ENCODE measurements at places on chromosomes 4 and X.

GRCh38 chr4:154946113-154946512, 165.0 kb downstream of the RBM46 start:
- no peak for DNase-seq

- DNase-seq = no peak
These were observed 19.3 kb downstream of the PPP2R2C start for GRCh38 chr4:6452897-6453687.

DNA sequence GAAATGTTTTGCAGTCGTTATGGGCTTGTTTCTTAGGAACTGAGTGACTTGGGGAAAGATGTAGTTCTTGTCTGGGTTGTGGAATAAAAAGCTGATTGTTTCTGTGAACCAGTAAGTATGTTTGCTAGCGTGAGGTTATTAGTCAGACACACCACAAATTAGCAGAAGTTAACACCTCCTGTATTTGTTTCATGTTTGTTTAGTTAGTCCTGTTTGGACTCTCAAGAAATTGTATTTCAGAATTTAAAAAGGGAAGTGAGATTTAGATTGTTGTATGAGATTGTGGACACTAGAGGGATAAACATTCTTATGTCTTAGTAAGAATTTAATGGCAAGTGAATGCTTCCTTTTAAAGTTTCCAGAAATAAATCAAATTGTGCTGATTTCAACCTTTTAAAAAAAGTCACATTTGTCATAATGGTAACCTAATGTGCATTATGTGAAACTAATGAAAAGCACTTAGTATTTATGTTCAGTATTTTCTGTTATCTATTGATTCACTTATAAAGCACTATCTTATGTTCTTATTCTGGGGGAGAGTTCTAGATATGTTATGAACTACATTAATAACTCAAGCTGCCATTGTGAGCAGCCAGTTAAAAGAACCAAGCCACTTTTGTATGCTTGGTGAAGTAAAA, 25.6 kb downstream of the ATP10D start:
- DNase-seq = no peak

DNA sequence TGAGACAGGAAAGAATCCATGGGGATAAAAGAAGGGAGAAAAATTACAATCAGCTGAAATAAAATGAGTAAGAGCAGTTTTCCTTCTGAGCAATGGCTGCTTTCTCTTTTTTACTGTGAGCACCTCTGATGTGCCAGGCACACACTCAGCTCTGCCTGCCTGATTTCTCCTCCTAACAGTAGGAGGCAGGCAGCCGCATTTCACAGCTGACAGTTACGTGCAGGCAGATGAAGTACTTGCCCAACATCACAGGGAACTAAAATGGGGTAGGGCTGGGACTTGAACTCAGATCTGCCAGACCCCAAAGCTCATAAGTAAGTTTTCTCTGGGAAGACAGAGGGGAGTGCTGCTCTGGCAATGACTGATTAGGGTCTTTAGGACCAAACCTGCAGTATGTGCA, 54.6 kb downstream of the C4orf50 start:
- DNase-seq = no peak

- DNase-seq = no peak
These were observed 82.2 kb upstream of the PRPS2 start for GRCh38 chrX:12709047-12709446.

GRCh38 chrX:129613596-129613995, 41.2 kb downstream of the APLN start:
- no peak for DNase-seq

DNA sequence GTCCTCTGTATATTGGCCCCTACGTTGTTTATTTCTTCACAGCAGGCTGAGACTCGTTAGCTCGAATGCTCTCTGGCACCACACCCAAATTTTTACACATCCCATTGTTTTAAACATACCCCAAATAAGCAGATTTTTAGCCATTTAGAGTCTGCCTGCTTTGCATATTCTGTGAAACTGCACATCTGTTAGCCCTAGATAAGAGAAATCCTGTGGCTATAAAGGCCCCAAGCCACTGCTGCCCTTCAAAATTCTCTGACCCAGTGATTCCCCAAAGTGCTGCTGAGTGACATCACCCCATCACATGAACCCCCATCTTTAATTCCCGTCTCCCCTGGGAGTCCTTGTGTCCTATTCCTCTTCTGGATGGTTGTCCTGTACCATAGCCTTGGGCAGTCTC, 20.8 kb downstream of the TEX13C start:
- no peak for DNase-seq

GRCh38 chr4:94974773-94975172, 217.0 kb downstream of the BMPR1B start:
- DNase-seq = no peak

GRCh38 chr4:8427761-8428287, 12.7 kb downstream of the ACOX3 start:
- no peak for DNase-seq

GRCh38 chr4:130054908-130055307, 959.0 kb downstream of the C4orf33 start:
- no peak for DNase-seq

DNA sequence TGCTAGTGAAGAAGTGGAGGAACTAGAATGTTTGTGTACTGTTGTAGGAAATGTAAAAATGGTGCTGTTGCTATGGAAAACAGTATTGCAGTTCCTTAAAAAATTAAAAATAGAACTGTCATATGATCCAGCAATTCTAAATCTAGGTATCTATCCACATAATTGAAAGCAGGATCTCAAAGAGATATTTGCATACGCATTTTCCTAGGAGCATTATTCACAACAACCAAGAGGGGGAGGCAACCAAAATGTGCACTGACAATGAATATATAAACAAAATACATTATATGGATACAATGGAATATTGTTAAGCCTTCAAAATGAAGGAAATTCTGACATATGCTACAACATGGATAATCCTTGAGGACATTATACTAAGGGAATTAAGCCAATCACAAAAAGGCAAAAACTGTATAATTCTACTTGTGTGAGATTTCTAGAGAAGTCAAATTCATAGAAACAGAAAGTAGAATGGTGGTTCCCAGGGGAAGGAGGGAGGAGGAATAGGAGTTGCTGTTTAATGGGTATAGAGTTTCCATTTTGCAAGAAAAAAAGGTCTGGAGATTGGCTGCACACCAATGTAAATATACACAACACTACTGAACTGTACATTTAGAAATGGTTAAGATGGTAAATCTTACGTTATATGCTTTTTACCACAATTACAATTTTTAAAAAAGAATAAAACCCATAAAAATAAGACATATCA, 35.6 kb upstream of the KCNE5 start:
- no peak for DNase-seq

DNA sequence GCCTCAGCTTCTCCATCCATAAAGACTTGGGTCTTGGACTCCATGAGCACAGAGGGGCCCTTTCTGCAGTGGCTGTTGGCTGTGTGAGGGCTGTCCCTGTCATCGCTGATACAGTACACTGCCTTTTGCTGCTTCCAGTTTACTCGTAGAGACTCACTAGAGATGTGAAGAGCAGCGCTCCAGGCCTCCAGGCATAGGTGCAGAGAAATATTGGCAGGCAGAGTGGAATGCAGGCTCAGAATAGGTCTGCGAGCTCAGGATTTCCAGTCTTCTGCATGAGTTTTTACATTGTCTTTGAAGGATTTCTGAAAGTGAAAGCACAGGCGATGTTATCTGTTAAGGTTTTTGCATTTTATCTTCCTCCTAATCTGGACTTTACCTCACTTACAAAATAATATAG, 97.4 kb downstream of the AASDH start:
- DNase-seq = no peak

DNA sequence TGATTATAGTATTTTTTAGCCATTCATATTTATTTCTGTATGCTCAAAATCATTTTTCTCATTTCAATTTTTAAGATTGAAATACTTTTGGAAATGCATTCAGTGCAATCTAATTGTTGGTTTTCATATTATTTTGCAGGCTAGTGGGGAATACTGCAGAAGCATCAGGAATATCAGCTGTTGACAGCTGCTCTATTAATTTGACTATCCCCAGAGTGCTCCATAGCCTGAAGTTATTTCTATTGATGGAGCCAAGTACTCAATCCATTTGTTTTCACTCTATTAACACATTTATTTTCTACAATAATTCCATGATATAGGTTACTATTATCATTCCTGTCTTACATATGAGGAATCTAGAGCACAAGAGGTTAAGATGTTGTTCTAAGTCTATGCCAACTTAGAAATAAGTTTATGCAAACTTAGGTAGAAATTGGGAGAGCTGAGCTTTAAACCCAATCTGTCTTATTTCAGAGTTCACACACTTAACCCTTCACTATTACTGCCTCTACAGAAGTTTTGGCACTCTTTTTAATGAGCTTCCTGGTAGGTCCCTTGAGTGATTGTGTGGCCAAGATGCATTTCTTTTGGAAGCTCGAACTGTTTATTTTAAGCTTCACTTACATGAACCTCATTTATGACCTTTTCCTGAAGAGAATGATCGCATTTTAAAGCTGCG, 65.6 kb upstream of the PCDH18 start:
- DNase-seq = no peak

GRCh38 chr4:26609391-26609790, 25.5 kb downstream of the TBC1D19 start:
- no peak for DNase-seq

DNA sequence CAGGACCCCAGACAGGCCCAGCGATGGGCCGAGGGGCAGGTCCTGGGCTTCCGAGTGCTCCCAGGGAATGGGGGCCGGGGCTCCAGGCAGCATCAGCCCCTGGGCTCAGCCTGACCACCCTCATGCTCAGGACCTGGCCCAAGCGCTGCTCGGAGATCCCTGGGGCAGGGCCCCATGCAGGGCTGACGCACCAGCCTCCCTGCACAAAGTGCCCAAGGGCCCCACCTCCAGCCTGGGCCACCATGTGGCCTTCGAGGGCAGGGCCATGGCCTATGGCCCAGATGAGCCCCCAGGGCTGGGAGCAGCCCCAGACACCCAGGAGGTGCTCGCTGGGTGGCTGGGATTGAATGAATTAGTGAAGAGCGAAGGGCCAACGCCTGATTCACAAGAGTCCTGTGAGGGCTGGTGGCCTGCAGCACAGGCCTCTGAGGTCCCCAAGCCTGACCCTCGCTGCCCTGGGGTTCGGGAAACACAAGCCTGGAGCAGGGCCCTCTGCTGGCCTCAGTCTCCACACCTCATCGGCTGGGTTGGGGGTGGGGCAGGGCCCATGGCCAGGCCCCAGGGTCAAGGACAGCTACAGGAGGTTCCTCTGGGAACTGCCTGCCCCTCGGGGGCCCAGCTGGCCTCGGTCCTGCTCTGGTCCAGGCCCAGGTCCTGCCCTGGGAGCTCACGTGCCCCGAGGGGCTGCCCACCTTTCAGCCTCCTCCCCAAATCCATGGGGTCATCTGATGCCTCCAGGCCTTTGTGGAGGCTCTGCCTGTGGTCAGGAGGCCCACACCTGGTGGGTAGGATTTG, 13.3 kb upstream of the FGFR3 start:
- DNase-seq = no peak

GRCh38 chrX:35458142-35458541, 340.0 kb upstream of the MAGEB16 start:
- no peak for DNase-seq

DNA sequence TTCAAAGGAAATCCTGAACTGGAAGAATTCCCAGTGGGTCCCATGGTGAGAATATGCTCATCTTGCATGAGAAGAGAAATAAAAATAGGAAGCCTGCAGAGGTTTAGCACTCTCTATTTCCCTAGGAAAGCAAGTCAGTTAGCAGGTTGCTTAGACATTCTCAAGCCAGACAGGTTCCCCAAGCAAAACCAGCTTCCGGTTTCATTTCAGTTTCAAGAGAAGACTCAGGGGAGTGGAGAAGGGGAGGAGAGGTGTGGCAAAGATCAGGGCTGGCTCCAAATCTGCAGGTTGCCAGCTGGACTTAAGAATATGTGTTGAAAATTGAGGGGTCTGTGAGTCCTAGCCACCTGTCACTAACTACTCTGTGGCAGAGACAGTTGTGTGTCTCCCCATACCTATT, 107.5 kb downstream of the CLNK start:
- no peak for DNase-seq

DNA sequence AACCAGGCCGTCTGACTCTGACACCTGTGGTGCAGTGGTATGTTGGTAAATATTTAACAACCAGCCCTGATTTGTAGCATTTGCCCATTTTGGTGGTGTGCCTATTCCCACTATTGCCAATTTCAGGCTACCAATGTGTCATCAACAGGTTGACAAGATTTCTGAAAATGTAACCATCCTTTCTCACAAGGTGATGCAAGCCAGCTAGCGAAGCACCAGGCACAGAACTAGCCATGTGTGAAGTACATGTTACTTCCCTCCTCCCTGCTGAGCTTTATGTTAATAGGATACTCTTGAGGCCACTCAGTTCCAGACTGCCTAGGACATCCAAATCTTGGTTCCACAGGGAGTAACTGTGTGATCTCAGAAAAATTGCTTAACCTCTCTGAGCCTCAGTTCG, 7.2 kb upstream of the MAMLD1 start:
- DNase-seq = no peak

DNA sequence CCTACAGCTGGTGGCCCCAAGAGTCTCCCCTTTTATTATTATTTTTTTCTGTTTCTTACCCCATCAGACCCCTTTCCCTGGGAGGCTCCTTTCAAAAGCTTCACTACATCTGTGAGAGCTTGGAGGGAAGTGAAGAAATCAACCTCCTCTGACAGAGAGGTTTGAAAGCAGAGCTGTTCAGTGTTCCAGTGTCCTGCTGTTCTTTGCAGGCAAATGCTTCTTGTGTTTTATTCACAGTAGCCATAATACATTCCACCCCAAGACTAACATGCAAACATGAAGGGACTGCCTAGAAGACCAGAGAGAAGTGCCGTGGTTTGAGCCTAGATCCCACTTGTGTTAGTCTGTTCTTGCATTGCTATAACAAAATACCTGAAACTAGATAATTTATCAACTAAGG, 192.1 kb downstream of the PTTG2 start:
- no peak for DNase-seq

DNA sequence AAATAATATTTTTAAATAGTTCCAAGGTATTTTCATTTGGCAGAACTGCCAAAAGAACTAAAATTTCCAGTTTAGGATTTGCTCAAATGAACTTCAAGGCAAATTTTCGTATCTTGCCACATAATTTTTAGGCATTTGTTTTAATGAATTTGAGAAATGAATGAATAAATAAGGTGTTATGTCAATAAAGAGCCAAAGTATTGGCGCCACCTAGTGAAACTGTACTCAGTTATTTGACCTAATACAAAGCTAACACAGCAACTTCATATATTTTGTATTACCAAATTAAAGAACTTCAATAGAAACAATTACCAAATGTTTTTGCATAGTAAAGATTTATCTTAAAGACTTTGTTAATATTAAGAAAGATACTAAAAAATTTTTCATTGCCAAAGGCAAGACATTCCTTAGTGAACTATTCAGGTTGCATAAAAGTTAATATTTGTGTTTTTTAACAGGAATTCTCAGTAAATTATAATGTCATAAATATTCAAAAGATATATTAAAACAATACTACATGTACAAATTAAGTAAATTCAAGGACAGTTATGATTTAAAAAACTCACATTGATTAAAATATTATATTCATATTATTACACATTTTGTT, 50.3 kb downstream of the STPG2 start:
- no peak for DNase-seq

- no peak for DNase-seq
These were observed 78.9 kb downstream of the NDST3 start for GRCh38 chr4:118113220-118113619.

GRCh38 chr4:108377021-108377420, 208.3 kb upstream of the LEF1 start:
- DNase-seq = no peak
